ENCODE measurements at places on chromosomes 5 and 9. TPM values are rescaled to one million over a fixed set of nuclear protein-coding genes. Genes with fewer than 3 reads are reported as not detected.
A peak's percentile ranks its signal among the peaks of the same experiment; 100 is the strongest.

FNBP1 gene
- total RNA-seq, result 50.0 TPM

DEPDC1B gene
- total RNA-seq, result 0.20 TPM

GRCh38 chr5:119919279-119919678 is 289.9 kb downstream of the FAM170A start:
- no peak for DNase-seq

LECT2 gene
- total RNA-seq, result not detected

GRCh38 chr9:88991066-88992034 is at the start of gene S1PR3:
TSS of gene S1PR3 (plus strand) at chr9:88991468. CDS start at chr9:89001201, 9,733 bp downstream.
- peak; percentile 75 for DNase-seq

GRCh38 chr5:126481243-126481642 is 58.0 kb downstream of the GRAMD2B start:
- no peak for DNase-seq

GRCh38 chr9:106557996-106558667 is 304.8 kb upstream of the ZNF462 start:
- no peak for DNase-seq

GRCh38 chr5:75701856-75702255 is 15.4 kb downstream of the POC5 start:
- DNase-seq, result no peak

OXCT1 gene
- 16.2 TPM for total RNA-seq

MBLAC2 gene
- 4.5 TPM for total RNA-seq

DNA sequence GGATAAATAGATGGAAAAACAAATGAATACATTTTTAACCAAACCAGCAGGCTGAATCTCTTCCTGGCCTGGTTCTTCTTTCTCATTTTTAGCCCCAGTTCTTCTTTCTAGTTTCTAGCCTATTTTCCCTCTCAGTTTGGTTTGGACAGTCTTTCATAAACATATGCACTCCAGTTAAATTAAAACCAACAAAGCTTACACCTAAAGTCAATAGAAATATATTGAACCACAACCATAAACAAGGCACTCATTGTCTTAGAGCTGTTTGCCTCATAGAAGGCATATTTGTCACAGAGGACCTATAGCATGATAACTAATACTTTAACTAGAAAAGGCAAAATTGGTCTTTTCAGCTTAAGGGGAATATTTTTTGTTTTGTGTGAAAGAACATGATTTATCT is 638.3 kb downstream of the NR2F1-AS1 start:
- no peak for DNase-seq

GLDC gene
- total RNA-seq, result 1.7 TPM

Measured in upper lobe of right lung (tissue), 1 donor.